ENCODE measurements at places on chromosomes 11 and 22. TPM values are rescaled to one million over a fixed set of nuclear protein-coding genes. Genes with fewer than 3 reads are reported as not detected.

The CASTOR1 gene
- total RNA-seq = 24.5 TPM

The ARHGAP42 gene
- total RNA-seq = 0.50 TPM

The LGALS1 gene
- 1,502 TPM for total RNA-seq

The KIRREL3 gene
- total RNA-seq = not detected

The RIBC2 gene
- 13.5 TPM for total RNA-seq

The AQP11 gene
- 0.21 TPM for total RNA-seq

The OR51B2 gene
- not detected for total RNA-seq

The ME3 gene
- 0.66 TPM for total RNA-seq

The GAL3ST1 gene
- not detected for total RNA-seq

The SAA4 gene
- not detected for total RNA-seq

DNA sequence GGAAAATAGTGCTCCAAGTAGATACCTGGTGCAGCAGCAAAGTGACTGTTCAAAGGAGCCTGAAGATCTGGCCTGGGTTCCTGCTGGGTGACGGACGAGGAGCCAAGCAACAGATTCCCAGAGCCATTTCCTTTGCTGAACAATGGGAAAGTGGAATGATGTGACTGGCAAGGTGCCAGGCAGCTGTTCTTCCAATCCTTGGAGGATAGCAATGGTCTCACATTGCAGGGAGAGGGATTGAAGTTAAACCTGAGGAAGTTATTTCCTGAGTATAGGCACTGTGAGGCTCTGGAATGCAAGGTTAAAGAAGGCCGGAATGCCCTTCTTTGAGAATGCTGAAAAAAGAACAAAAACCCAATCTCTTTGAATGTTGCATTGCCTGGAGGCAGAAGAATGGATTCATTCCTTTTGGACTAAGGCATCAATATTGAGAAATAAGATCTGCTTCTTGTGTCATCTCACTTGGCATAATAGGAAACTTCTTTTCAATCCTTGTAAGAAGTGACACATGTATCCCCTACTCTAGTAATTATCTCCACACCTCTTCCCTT lies 223.8 kb downstream of the BLID start:
- H3K27ac ChIP-seq = no peak overlapping the region
- H3K4me3 ChIP-seq = no peak overlapping the region
- no peaks in the 10 kb centered on the region for H3K4me1 ChIP-seq
- H3K36me3 ChIP-seq = no peaks in the 10 kb centered on the region
- peaks cover 5% of the 10 kb centered on the region for H3K27me3 ChIP-seq
- no peak for DNase-seq

GRCh38 chr11:1201395-1202153 lies 21.3 kb upstream of the MUC5B start:
- H3K4me1 ChIP-seq = no peaks in the 10 kb centered on the region
- H3K27me3 ChIP-seq = no peaks in the 10 kb centered on the region
- no peaks in the 10 kb centered on the region for H3K36me3 ChIP-seq

DNA sequence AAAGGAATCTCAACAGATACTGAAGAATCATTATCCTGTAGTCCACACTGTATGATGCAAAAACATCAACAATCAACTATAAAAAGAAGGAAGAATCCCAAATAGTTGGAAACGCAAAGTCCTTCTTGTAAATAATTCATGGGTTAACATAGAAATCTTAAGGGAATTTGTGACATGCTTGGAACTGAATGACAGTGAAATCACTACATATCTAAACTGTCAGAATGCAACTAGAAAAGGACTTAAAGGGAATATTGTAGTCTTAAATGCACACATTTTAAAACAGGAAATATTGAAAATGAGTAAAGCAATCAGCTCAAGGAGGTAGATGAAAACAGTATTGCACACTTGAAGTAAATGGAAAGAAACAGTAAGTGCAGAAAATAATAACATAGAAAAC lies 147.6 kb upstream of the MPPED2 start:
- no peaks in the 10 kb centered on the region for H3K36me3 ChIP-seq
- no peak for DNase-seq
- H3K4me1 ChIP-seq = no peaks in the 10 kb centered on the region
- no peak overlapping the region for H3K27ac ChIP-seq
- no peaks in the 10 kb centered on the region for H3K27me3 ChIP-seq

DNA sequence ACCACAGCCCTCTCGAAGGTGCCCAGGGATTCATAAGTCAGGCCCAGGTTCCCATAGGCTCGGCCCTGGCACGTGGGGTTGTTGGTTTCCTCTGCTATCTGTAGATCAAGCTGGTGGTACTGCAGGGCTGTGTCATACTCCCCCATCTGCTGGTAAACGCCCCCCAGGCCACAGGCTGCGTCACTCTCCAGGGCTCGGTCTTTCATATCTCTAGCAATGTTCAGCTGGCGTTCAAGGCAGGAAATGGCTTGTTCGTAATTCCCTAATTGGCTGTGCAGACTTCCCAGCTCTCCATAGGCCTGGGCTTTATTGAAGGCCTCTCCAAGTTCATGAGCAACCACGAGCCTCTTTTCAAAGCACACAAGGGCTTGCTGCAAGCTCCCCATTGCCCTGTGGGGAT lies 186.4 kb upstream of the PITPNB start:
- H3K27me3 ChIP-seq = no peaks in the 10 kb centered on the region
- no peaks in the 10 kb centered on the region for H3K36me3 ChIP-seq
- DNase-seq = no peak
- H3K4me3 ChIP-seq = no peak overlapping the region
- no peak overlapping the region for H3K27ac ChIP-seq
- no peaks in the 10 kb centered on the region for H3K4me1 ChIP-seq

- H3K4me3 ChIP-seq = no peak overlapping the region
- DNase-seq = no peak
- no peaks in the 10 kb centered on the region for H3K4me1 ChIP-seq
- H3K27ac ChIP-seq = no peak overlapping the region
Measured at GRCh38 chr11:44030996-44031395, 16.8 kb upstream of the ACCSL start.

DNA sequence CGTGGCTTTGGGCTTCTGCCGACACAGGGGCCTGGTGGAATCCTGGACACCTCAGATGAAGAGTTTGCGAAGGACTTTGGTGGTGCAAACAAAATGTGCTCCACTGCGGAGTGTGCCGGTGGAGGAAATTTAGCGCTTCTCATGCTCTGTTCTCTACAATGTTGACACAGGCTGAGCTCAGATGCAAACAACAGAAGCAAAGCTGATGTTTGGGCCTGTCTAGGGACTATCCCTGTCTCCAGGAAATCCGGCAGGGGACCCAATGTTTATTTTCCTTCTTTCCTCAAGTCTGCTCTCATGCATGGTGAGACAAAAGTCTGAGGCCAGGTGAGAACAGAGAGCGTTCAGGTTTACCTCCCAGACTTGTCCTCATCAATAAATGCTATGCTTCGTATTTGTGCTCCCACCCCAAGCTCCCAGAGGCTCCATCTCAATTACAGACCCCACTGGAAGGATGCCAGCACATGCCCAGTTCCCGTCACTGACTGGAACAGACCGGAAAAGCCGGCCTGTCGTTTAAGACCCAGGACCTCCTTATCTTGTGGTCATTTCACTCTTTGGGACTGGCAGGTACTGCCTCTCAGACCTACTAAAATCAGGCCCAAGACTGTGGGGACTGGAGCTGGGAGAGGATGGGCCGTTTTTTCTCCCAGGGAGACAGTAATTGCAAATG lies 105.7 kb upstream of the B3GAT1 start:
- no peak overlapping the region for H3K27ac ChIP-seq
- H3K27me3 ChIP-seq = no peaks in the 10 kb centered on the region
- no peaks in the 10 kb centered on the region for H3K36me3 ChIP-seq
- H3K4me3 ChIP-seq = no peak overlapping the region

GRCh38 chr11:7563281-7563680 lies 49.5 kb downstream of the PPFIBP2 start:
- no peak overlapping the region for H3K4me3 ChIP-seq
- no peak overlapping the region for H3K27ac ChIP-seq
- H3K36me3 ChIP-seq = peaks cover 2% of the 10 kb centered on the region
- H3K4me1 ChIP-seq = no peaks in the 10 kb centered on the region
- DNase-seq = no peak
- no peaks in the 10 kb centered on the region for H3K27me3 ChIP-seq

DNA sequence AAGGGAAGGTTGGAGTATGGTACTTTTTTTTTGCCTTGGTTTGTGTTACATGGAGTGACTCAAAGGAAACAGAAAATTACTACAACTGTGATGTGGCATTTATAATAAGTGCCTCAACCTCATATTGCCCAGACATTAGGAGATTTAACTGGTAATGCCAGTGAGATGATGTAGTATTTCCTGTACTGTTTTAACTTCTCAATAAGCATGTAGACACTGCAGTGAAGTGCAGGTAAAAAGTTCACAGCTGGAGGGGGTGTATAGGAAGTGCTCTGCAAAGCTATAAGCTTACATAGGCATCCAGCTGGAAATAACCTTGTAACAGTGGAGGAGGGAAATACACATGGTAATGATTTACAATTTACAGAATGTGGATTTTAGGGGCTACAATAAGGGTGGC lies 138.2 kb upstream of the MTMR2 start:
- no peaks in the 10 kb centered on the region for H3K27me3 ChIP-seq
- no peak overlapping the region for H3K4me3 ChIP-seq
- peaks cover 27% of the 10 kb centered on the region for H3K36me3 ChIP-seq
- peak; percentile 48 for DNase-seq

GRCh38 chr22:43543522-43544288 lies 131.9 kb downstream of the MPPED1 start:
- H3K27me3 ChIP-seq = peaks cover 2% of the 10 kb centered on the region
- H3K36me3 ChIP-seq = no peaks in the 10 kb centered on the region
- no peak for DNase-seq
- H3K27ac ChIP-seq = no peak overlapping the region
- H3K4me3 ChIP-seq = no peak overlapping the region

DNA sequence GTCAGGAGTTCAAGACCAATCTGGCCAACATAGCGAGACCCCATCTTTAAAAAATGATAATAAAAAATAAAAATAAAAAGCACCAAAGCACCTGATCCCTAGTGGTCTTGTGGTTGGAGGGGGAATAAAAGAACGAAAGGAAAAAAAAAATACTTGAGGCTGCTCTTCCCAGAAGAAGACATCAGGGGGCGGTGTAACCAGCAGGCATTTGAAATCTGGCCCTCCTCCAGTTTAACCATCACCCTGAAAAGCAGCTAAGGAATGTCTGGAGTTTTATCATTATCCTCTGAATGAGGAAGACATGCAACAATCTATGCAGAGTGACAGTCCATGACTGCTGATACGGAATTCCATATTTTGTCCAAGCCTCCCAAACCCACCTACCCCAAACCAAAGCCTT lies 5.6 kb upstream of the KCTD17 start:
- H3K27ac ChIP-seq = no peak overlapping the region
- H3K36me3 ChIP-seq = no peaks in the 10 kb centered on the region
- no peak overlapping the region for H3K4me3 ChIP-seq
- peaks cover 20% of the 10 kb centered on the region for H3K4me1 ChIP-seq

- DNase-seq = no peak
- no peak overlapping the region for H3K27ac ChIP-seq
- peaks cover 2% of the 10 kb centered on the region for H3K27me3 ChIP-seq
Measured at GRCh38 chr22:26602127-26602526, 12.2 kb upstream of the TPST2 start.

DNA sequence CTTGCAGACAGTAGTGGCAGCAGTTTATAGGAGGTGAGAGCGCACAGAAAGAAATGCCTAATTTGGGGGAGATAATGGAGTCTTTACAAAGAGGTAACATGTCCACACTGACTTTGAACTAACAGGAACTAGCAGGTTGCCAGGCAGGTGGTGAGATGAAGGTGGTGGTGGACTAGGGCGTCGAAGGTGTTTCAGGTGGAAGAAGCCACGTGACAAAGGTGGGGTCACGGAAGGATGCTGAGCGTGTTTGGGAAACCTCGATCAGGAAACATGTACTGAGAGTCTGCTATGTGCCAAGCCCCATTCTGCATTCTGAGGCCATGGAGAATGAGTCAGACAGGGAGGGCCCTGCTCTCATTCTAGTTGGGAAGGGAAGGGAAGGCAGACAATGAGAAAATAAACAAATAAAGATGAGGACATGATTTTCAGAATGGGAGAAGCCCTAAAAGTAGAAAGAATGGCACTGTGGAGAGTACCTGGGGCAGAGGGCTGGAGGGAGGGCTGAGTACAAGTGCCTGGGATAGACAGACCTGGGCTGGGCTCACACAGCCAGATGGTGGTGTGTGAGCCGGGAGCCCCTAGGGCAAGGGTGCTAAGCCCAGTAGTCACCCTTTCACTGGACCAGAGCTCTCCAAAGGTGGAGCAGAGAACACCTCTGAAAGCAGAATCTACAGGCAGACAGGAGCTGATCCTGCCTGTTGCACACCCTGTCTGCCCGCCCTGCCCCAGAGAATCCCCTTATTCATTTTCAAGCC lies 16.2 kb upstream of the NNMT start:
- DNase-seq = no peak
- H3K27ac ChIP-seq = no peak overlapping the region
- no peaks in the 10 kb centered on the region for H3K36me3 ChIP-seq
- H3K4me1 ChIP-seq = no peaks in the 10 kb centered on the region
- H3K27me3 ChIP-seq = peaks cover 36% of the 10 kb centered on the region

- no peak for DNase-seq
- no peak overlapping the region for H3K27ac ChIP-seq
- no peaks in the 10 kb centered on the region for H3K36me3 ChIP-seq
Measured at GRCh38 chr22:44412136-44412731, 85.8 kb downstream of the RTL6 start.

GRCh38 chr22:20646415-20646814 lies 127.5 kb upstream of the SERPIND1 start:
- H3K4me3 ChIP-seq = no peak overlapping the region
- no peaks in the 10 kb centered on the region for H3K4me1 ChIP-seq
- peaks cover 2% of the 10 kb centered on the region for H3K27me3 ChIP-seq
- no peaks in the 10 kb centered on the region for H3K36me3 ChIP-seq
- DNase-seq = no peak

DNA sequence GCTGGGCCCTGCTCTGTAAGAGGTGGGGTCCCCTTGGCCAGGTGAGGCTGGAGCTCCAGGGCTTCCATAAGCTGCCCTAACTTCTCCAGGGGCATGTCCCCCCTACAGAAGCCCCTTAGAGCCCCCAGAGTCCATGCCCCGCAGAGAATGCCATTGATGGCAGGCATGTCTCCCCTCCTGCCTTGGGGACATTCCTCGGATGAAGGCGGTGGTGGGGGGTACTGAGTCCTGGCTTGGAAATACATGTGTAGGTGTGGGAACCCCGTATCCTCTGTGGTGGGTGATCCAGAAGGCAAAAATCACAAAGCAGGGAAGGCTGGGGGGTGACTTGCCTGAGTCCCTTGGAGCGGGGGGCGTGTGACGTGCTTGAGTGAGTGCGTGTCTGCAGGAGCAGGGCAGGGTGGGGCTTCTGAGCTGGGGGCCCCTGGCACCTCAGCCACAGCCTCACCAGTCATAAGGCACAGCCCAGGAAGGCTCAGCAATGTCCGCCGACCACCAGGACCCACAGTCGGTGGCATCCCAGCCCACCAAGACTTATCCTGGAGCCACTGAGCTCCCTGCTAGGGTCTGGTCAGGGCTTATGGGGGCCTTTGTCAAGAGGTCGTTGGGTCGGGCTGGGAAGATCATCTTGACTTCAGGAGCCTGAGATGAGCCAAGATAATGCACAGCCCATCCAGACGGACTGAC lies 69.8 kb upstream of the KCNQ1OT1 start:
- H3K27me3 ChIP-seq = peaks cover 13% of the 10 kb centered on the region
- H3K36me3 ChIP-seq = no peaks in the 10 kb centered on the region
- no peak overlapping the region for H3K4me3 ChIP-seq
